ENCODE measurements at places on chromosomes 11 and 22. TPM values are rescaled to one million over a fixed set of nuclear protein-coding genes. Genes with fewer than 3 reads are reported as not detected.

Gene ZP1
- total RNA-seq = not detected

Gene SLC22A8
- not detected for total RNA-seq

Gene DDX25
- not detected for total RNA-seq

Gene IL10RA
- 114 TPM for total RNA-seq

DNA sequence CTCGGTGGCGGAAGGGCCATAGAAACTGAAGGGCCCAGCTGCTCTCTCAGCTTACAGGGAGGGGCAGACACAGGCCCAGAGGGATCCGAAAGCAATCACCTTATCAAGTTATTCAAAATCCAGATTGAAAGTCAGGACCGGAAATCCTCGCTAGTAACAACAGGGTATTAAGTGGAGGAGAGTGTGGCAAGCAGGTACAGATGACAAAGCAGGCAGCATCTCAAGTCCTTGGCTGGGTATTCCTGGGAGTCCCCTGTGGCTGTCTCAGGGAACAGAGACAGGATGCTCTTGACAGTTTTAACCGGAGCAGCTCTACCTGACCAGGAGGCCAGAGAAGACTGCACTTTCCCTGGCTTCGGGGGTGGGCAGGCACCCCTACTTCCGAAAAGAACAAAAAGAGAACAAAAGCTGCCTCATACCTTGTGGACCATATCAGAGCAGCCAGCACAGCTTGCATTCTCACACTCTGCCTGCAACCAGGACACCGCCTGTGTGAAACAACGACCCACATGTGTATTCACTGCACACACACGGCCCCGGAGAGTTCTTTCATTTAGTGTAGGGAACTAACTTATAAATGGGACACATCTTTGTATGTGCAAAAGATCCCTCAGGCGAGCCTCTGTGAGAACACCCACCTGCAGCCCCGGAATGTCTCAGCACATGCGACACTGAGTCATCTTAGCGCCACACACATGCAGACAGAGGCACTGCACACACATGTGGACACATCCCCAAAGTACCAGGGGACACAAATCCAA is 78.3 kb downstream of the MICAL3 start:
- H3K27ac ChIP-seq = no peak overlapping the region
- H3K4me3 ChIP-seq = no peak overlapping the region
- no peaks in the 10 kb centered on the region for H3K27me3 ChIP-seq
- DNase-seq = no peak

- DNase-seq = no peak
- H3K27ac ChIP-seq = no peak overlapping the region
- peaks cover 19% of the 10 kb centered on the region for H3K4me1 ChIP-seq
- no peaks in the 10 kb centered on the region for H3K36me3 ChIP-seq
- no peaks in the 10 kb centered on the region for H3K27me3 ChIP-seq
Measured at GRCh38 chr11:118819334-118820024, 28.5 kb upstream of the DDX6 start.

DNA sequence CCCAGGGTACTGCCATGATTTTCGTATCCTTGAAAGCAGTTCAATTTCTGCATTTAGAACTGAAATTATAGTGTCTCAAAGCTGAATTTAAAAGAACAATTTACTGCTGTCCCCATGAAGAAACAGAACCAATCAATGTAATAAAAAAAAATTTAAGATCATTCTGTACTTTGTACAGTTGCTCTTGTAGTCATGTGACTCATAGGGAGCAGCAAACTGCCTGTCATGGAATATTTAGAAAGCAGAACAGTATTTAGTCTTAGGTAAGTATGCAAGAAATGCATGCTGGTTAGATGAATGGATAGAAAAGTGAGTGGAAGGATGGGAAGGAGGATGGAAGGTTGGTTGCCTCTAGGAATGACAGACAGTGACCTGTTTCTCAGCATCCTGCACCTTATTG is 450.9 kb downstream of the RAB38 start:
- H3K36me3 ChIP-seq = no peaks in the 10 kb centered on the region
- no peaks in the 10 kb centered on the region for H3K4me1 ChIP-seq

DNA sequence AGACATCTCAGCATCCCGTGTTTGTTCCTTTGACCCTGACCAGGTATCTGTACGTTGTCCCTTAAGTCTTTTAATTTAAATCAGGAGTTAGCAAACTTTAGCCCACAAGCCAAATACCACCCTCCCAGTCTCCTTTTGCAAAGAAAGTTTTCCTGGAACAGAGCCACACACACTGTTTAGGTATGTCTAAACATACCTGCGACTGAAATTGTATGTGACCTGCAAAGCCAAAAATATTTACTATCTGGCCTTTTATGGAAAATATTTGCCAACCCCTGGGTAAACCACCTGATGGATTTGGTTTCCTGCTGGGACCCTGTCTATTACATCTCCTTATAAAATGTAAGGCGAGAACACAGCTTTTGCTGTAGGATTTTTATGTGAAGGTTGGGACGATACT is 20.2 kb upstream of the RCN1 start:
- peaks cover 32% of the 10 kb centered on the region for H3K27me3 ChIP-seq
- DNase-seq = no peak
- no peak overlapping the region for H3K4me3 ChIP-seq
- H3K36me3 ChIP-seq = no peaks in the 10 kb centered on the region
- no peak overlapping the region for H3K27ac ChIP-seq

- H3K27me3 ChIP-seq = peaks cover 11% of the 10 kb centered on the region
- H3K4me3 ChIP-seq = no peak overlapping the region
- H3K27ac ChIP-seq = no peak overlapping the region
Measured at GRCh38 chr22:49201046-49201970, 626.4 kb downstream of the BRD1 start.

DNA sequence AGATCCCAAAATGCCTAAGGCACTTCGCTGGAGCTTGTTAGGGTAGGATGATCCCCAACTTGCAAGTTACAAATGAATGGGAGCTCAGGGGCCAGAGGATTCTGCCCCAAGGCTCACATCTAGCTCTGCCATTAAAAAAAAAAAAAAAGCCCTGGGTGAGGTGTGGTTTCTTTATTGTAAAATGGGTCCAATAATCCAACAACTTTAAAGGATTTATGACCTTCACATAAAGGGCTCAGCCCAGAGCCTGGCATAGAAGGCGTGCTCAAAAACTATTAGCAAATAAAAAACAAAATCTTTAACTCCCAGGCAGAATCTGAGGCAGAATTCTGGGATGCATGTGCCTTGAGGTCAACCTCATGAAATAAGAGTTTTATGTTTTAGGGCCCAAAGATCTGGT is 42.5 kb downstream of the WT1 start:
- no peak for DNase-seq
- H3K36me3 ChIP-seq = no peaks in the 10 kb centered on the region
- no peak overlapping the region for H3K27ac ChIP-seq
- H3K27me3 ChIP-seq = peaks cover 12% of the 10 kb centered on the region
- H3K4me1 ChIP-seq = no peaks in the 10 kb centered on the region

GRCh38 chr11:31601635-31602282 is 92.2 kb downstream of the ELP4 start:
- no peaks in the 10 kb centered on the region for H3K4me1 ChIP-seq
- peaks cover 14% of the 10 kb centered on the region for H3K36me3 ChIP-seq
- H3K27ac ChIP-seq = no peak overlapping the region

DNA sequence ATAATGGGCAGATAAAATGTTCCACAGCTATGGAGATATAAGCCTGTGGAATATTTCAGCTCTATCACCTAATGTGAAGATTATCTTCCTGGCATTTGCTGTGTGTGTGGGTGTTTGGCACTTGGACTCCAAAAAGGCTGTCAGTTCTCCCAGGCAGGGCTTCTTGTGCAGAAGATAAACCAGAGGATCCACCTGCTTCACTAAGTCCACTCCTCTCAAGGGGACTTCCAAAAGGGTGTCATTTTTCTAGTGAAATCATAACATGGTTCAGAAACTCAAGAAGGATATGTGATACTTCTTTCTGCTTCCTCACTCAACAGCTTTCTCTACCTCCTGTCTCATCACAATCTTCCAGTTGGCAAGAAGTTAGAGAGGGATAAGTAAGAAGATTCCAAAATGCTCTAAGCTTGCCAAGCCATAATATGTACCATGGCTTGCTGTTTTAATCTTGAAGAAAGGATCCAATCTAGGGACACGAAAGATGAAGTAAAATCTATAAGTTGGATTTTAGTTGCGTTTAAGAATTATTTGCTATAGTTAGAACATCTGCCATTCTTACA is 206.2 kb upstream of the MTMR2 start:
- no peaks in the 10 kb centered on the region for H3K27me3 ChIP-seq
- H3K36me3 ChIP-seq = peaks cover 15% of the 10 kb centered on the region
- H3K4me1 ChIP-seq = peaks cover 56% of the 10 kb centered on the region
- H3K4me3 ChIP-seq = no peak overlapping the region

DNA sequence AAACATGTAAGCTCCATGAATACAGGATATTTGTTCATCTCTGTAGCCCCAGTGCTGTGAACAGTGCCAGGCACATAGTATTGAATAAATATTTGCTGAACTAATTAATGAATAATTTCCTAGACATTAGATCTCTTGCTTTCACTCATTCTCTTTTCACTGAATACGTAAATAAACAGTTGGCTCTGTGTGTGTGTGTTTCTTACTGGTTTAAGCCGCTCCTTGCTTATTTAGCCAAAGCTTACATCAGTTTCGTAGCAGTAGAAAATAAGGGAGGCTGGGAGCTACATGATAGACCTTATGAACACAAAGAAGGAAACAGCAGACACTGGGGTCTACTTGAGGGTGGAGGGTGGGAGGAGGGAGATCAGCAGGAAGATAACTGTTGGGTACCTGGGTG is 17.2 kb downstream of the KREMEN1 start:
- no peaks in the 10 kb centered on the region for H3K36me3 ChIP-seq
- no peaks in the 10 kb centered on the region for H3K4me1 ChIP-seq
- H3K27ac ChIP-seq = no peak overlapping the region
- DNase-seq = no peak
- H3K4me3 ChIP-seq = no peak overlapping the region
